ENCODE measurements at places on chromosomes 4 and X.

GRCh38 chr4:82561786-82562563 is at the start of gene TMEM150C:
Gene TMEM150C, minus strand, starts transcription at chr4:82561988. Its CDS starts 57,331 bp downstream, at chr4:82504657.
- no peak for DNase-seq

- no peak for DNase-seq
These were observed 138.2 kb downstream of the GUCY2F start for GRCh38 chrX:109343671-109344070.

GRCh38 chrX:28010875-28011274 is 29.6 kb upstream of the DCAF8L1 start:
- no peak for DNase-seq

GRCh38 chr4:30068234-30068633 is 651.9 kb upstream of the PCDH7 start:
- DNase-seq, result no peak

- DNase-seq, result no peak
These were observed 45.7 kb upstream of the INTU start for GRCh38 chr4:127586922-127587571.

- DNase-seq, result no peak
These were observed 38.4 kb downstream of the PSAPL1 start for GRCh38 chr4:7396186-7396910.

DNA sequence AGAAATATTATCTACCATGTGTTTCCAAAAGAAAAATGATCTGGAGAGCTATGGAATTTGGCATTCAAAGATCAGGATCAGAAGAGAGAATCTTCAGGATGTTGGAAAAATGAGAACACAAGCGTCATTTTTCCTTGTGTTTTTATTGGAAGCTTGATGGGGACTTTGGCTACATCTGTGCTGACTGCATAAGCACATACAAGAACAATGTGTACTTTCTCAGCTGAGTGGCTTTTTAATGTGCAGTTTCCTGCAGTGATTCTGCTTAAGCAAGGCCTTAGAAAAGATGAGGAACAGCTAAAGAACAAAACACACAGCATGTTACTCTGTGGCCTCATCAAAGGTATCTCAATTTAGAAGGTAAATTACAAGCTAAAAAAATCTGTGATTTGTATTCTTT is 1039.9 kb downstream of the GLUD2 start:
- no peak for DNase-seq

DNA sequence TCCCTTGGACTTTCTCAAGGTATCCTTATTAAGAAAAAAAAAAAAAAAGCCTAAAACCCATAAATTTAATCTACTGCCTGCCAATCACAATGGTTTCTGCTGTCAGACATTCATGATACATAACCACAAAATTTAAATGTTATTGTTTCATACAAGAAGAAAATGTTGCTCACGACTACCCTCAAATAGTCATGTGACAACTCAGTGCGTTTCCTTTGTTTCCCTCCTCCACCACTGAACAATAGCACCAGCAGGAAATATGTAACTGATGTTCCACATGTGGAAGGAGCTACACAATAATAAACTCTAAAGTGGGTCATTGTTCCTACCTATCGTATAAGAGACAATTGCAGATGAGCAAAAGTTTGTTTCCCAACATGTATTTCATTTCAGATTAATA is 244.1 kb upstream of the EDNRA start:
- DNase-seq, result no peak

DNA sequence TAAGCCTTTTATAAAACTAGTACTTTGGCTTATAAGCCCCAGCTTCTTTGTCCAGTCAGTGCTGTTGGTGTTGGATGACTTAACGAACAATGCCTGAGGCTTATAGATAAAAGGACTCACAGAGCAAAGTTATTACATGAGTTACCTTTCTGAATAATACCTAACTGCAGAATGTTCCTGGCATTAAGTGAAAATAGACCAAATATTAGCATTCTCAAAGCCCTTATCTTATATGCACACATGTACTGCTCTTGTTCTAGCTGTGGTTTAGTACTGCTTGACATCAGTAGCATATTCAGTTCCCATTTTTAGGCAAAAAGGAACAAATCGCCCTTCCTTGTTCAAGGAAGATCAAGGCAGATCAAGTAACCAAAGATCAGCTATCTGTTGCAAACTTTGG is 131.6 kb downstream of the ZNF330 start:
- DNase-seq, result no peak

DNA sequence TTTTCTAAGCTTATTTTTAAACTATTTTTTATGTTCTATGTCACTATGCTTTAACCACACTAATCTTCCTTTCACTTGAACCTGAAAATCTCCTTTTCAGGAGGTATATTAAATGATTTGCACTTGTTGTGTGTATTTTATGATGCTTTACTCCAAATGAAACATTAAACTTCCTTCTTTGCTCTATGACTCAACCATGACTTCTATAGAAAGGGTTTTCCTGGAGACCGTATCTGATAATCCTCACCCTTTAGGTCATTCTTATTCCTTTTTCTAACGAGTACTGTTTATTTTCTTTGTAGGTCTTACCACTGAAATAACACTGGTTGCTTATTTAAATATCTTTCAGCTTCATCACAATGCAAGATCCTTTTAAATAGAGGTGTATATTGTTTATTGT is 1163.2 kb downstream of the PCDH18 start:
- no peak for DNase-seq

DNA sequence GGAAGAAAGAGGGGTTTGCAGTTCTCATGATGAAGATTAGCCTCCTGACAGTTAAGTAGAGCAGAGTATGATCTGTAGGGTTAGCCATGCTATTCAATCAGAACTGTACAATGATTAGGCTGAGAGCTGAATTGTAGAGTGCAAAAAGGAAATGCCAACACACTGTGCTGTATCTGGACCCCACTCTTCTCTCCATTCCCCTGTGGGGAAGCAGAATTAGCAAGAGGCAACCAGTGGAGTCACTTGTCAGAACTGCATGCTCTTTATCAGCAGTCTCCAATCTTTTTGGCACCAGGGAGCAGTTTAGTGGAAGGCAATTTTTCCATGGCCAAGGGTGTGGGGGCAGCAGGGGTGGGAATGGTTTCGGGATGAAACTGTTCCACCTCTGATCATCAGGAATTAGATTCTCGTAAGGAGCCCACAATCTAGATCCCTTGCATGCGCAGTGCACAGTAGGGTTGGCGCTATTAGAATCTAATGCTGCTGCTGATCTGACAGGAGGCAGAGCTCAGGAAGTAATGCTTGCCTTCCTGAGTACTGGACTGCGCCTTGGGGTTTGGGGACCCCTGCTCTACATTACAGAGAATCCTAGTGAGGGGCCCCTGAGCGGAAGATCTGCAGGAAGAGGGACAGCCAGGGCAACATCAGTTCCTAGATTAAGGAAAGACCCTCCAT is 19.4 kb downstream of the TBC1D9 start:
- no peak for DNase-seq

Measured in right renal pelvis (tissue), 4 donors.